Muscle of back (tissue), 13 donors: ENCODE measurements at places on chromosomes 3 and 15.

GRCh38 chr3:88013592-88013991, 45.2 kb downstream of the CGGBP1 start:
- DNase-seq, result no peak

DNA sequence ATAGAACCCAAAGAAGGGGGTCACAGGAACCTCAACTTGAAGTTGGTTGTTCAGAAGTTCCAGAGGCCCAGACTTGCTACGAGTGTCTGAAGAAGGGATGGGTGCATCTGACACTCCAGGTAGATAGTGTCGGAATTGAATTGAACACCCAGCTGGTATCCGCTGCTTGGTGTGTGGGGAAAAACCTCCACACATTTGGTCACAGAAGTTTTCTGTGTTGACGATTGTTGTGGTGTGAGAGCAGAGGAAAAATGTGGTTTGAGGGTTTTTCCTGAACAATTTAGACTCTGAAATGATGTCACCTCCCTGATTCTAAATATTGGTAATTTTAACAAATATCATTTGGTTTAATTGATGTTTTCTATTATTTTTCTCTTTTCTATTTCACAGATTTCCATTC, 218.8 kb upstream of the CTNNB1 start:
- no peak for DNase-seq

DNA sequence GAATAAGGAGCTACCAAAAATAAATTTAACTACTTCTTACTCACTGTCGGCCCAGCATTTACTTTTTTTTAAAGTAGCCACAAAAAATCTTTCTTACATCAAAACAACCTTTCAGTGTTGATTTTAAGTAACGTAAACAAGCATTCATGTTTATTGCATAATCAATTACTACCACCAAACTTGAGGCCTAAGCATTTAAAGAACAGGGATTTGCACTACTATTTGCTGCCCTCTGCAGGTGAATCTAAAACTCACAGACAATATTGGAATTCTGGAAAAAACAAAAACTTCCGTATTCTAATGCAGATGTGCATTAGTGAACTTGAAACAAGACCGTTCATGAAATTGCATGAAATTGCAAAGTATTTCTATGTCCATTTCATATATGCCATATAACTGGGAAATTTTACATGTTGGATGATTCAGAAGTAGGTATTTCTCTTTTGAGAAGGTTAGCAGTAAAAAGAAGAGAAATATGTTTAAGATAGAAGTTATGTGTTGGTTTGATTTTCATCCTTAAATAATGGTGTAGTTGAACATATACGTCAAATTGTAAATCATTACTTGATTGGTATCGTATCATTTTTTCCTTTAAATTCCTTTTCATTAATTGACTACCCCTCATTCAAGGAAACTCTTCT, 55.6 kb downstream of the CGGBP1 start:
- peak; percentile 65 for DNase-seq

GRCh38 chr15:43189296-43189695, 4.1 kb downstream of the CCNDBP1 start:
- DNase-seq, result no peak

- no peak for DNase-seq
Observed at GRCh38 chr3:147618691-147619090, 209.5 kb downstream of the ZIC1 start.

DNA sequence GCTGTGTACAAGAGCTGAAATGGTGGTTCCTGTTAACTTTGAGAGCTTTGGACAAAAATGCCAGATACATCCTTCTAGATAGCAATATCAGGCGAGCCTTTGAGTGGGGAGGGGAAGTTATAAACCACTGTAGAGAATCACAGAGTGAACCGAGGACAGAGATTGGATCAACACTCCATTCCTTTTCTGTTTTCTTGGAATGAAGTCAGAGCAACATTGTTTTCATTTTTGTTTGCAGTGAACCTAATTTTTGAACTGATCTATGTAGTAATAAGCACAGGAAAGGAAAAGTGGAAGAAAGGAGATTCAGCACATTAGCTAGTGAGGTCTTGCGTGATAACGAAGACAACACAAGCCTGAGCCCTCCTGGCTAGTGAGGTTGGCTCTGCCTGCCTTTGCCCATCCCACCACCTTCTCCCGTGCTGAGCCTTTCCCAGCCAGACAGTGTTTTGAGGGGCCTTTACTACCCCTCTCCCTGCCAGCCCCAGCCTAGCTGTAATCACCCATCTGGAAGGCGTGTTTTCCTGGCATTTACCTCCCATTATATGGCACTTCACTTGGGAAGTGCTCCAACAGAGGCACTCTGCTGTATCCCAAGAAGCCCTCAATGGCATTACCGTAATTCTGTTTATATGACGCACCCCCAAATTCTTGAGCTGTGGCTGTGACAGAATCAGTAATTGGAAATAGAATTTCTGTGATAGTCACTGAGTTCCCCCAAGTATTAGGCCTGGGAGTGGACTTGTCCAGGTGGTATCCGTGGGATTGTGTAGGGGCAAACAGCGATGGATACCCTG, 129.8 kb downstream of the CACNA1D start:
- peak; percentile 16 for DNase-seq

- no peak for DNase-seq
Observed at GRCh38 chr3:118244761-118245160, 789.9 kb downstream of the IGSF11 start.

DNA sequence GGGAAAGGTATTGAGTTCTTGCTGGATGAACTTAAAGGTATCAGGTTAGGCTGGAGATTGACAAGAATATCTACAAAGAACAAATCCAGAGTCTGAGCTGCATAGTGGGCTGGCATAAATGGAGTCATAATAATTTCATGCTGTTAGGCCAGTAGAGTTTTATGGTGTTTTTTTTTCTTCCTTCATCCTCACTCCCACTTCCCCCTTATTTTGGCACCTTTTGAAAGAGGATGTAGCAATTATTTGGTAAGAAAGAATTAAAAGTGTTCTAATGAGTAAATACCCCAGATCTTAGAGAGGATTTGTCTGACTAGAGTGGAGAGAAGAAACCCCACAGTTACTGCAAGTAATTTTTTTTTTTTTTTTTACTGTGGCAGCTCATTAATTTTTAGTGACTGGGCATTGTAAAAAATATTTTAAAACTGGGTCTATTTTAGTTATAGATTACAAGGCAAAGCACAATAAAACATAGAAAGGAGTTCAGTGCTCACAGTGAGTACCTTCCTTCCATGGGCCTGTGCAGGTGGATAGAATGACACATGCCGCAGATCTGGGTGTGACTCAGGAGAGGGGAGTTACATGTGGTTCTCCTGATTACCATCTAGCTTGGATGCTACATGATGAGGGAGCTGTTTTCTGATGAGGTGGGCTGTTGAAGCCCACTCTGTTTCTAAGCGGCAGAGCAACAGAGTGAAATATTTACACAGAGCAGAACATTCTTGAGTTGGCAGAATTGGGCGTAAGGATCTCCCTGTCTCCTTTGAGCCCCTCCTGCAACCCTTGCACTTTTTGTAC, 5.3 kb downstream of the EDEM1 start:
- no peak for DNase-seq

GRCh38 chr3:120162400-120162799, 68.2 kb upstream of the GSK3B start:
- DNase-seq, result no peak
